ENCODE measurements at places on chromosomes 7 and 10. TPM values are rescaled to one million over a fixed set of nuclear protein-coding genes. Genes with fewer than 3 reads are reported as not detected.

- DNase-seq, result no peak
These were observed 13.4 kb upstream of the FIS1 start for GRCh38 chr7:101258243-101258731.

GRCh38 chr7:23468526-23469149 lies 1.7 kb downstream of the IGF2BP3 start:
- DNase-seq, result peak; percentile 37

GRCh38 chr10:116001976-116002375 lies 271.0 kb downstream of the GFRA1 start:
- no peak for DNase-seq

GRCh38 chr7:138527746-138528223 lies 67.7 kb downstream of the TRIM24 start:
- no peak for DNase-seq

DNA sequence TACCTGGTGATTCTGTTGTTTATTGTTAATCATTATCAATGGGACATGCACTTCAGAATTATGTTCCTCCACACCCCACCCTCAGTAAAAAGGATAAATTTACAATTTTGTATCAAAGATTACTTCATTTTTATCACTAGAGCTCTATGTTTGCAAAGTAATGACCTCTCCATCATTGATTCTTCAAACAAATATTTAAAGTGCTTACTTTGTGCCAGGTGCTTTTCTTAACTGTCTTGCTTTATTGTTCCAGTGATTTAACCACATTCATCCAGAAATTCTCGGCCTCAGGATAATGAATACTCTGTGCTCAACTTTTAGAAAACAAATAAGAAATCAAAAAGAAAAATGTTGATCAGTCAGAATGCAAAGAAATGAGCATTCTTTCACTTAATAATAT lies 144.9 kb upstream of the FOXP2 start:
- no peak for DNase-seq

DNA sequence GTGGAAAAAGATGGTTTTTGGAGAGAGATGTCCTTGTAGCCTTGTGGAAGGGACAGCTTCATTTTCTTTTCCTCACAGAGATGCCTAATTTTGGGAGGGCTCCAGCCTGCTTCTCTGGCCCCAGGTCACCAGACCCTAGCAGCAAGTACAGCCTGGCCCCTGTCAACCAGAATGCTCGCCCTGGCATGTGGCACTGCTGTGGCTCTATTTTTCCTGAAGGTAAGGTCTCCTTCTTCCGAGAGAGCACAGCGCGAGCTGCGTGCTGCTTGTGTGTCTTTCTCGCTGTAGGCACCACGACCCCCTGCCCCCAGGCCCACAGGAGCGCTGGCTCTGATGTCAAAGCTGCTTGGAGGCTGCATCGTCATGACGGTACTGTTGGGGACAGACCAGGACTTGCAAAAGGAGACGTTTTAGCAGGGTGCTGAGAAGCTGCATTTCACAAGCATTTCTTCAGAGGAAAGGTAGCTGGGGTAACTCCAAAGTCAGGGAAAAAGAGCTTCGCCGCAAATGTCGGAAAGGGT lies 58.7 kb downstream of the CLEC2L start:
- DNase-seq, result no peak

GRCh38 chr7:91066627-91067026 lies 197.6 kb upstream of the FZD1 start:
- no peak for DNase-seq

- no peak for DNase-seq
These were observed 180.8 kb downstream of the USP6NL start for GRCh38 chr10:11430421-11431215.

DNA sequence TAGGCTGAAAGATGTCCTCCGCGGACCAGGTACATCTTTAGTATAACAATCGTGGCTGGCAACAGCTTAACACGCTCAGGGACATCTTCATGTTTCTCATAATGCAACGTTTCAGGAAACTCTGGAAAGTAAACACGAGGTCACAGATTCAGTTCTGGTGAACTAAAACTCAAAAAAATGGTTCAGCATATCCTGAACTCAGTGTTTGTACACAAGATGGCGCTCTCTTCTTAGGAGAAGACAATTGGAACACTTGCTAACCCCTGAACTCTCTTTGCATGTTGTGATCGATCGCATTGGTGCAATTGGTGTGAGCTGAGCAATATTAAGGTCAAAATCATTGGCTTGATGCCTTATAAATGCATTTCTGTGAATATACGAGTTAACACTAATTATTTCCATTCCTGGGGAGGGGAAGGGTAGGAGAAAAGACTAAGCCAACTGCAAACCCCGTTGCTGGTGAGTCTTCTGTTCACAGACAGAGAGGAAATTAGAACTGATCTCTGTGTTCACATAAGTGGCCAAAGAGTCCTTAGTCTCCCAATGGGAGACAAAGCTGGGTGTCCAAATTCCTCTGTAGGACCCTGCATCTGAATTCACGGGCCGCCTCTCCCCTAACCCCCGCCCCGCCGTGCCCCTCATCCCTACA lies 52.6 kb upstream of the FAM180A start:
- DNase-seq, result peak; percentile 50

DNA sequence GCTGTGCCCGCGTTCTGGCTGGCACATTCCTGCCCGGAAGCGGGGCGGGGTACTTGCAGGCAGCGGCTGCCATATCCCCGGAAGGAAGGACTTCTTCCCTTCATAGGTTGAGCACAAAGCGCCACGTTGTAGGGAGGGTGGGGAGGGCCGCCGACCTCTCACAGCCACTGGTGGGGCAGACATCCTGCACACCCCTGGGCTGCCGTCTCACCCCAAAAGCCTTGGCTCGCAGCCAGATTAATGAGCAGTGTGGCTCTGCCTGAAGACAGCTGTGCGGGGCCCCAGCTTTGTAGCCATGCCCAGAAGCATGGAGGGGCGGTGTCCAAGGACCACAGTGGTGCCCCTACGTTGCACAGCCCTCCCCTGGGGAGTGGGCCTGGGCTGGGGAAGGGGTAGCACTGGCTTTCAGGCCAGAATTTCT lies 54.3 kb upstream of the DPYSL4 start:
- no peak for DNase-seq

DNA sequence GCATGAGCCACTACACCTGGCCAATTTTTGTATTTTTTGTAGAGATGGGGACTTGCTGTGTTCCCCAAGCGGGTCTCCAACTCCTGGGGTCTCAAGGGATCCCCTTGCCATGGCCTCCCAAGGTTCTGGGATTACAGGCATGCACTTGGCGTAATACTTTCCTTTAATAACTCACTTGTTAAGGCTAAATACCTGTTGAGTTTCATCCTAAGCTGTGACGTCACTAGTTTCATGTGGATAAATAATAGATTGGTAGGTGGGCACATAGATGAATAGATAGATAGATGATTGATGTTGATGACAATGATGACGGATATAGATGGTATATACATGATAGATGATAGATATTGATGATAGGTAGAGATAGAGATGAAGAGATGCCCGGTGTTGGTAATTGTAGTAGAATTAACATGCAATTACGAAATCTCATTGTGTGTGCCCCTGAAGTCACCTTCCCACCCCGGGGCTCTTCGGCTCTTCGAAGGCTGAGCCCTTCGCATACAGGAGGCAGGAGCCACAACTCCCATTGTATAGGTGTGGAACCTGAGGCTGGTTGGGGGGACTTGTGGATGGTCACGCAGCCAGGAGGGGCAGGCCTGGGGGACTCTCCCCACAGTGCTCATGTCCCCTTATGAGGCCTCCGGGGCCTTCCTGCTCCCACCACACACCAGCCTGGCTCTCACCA lies 2.6 kb downstream of the GRIFIN start:
- DNase-seq, result no peak

DNA sequence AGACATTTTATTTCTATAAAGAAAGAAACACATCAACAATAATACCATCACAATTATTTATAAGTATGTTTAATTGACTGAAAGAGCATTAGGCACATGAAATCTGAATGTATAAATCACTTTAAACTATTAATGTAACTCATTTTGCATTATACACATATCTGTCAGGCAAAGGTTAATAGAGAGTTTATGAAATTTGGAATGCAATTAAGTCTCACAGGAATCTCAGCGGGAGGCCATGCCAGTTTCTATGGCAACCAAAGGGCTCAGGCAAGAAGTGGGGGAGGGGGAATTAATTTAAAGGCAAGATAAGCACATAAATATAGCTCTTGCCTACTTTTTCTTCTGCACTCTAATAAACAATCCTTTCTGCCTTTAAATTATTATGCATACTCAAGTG lies 152.6 kb downstream of the SLC16A9 start:
- no peak for DNase-seq

DNA sequence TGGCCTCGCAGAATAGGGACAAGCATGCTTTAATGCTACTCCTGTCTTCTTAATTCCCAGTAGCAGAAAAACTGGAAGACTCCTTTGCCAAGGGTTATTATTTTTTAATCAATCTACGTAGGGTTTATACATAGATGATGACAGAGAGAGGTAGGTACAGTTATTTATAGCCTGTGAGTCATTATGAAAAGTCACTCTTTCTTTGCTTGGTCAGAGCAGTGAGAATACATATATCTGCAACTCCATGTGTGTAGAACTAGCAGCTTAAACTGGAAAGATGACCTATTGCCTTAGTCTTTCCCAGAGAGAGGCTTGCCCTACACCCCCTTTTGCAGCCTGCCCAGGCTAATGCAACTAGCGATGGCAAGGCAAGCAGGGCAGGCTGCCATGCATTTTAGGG lies 1050.6 kb downstream of the NRG3 start:
- no peak for DNase-seq

DNA sequence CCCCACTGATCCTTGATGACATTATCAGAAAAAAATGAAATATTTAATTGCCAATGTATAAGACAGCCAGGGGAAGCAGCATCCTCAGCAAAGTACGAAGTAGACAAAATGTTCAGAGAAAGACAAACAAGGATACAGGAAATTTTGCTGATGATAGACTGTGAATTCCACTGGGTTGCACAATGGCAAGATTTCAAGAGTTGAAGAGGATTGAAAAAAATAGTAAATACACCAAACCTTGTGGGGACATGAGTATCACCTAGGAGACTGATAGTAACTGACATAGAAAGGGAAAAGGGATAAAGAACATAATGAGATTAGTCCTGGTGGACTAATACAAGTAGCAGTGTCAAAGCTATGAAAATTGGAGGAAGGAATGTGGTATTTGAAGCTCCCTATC lies 16.5 kb downstream of the CNOT4 start:
- no peak for DNase-seq

- no peak for DNase-seq
These were observed 48.7 kb upstream of the PTPRZ1 start for GRCh38 chr7:121824276-121824675.

DNA sequence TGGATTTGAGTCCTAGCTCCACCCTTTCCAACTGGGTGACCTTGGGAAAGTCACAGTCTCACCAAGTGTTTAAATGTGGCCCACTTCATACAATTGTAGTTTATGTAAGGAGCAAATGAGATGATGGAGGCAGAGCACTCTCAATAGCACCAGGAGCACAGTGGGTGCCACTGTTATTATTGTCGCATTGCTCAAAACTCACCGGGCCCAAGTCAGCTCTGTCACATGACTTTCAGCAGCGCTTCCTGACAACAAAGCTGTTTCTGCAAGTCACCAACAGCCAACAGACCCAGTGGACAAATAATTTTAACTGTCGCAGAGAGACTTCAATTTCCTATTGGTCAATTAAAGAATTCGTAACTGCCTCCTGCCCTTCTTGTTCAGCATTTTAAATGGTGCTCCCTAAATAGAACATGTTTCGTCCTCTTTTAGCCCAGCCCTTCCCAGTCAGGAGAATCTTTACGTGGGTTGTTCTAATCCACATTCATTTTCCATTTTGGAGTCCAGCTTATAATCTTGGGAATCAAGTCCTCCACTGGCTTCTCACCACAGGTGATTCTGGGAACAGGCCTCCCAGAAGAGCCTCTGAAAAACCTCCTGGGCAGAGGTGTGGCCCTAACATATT lies 415.6 kb upstream of the NPVF start:
- no peak for DNase-seq

GRCh38 chr10:124739986-124740368 lies 4.2 kb downstream of the FAM53B start:
- DNase-seq, result no peak

GRCh38 chr7:106257752-106258151 lies 27.0 kb downstream of the NAMPT start:
- DNase-seq, result no peak

GRCh38 chr7:7720750-7721621 lies 2.6 kb upstream of the RPA3 start:
- no peak for DNase-seq

GRCh38 chr7:130867039-130867438 lies 133.0 kb upstream of the KLF14 start:
- DNase-seq, result no peak

GRCh38 chr7:126723966-126724544 lies 528.7 kb downstream of the GRM8 start:
- no peak for DNase-seq

DNA sequence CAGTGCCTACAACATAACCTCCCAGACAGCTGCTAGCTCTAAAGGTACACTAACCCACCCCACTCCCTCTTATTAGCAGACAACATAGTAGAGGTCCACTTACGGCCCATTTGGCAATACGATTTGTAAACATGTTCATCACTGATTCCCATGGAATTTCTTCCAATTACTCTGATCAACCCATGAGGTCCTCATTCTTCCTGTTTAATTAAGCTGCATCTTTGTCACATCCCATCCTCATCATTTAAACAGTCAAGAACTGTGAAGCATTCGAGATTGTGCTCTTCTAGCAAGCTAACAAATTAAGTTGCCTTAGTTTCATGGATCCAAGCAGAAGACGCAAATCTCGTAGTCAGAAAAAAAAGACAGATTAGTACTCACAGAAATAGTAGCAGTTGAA lies 622.2 kb upstream of the VSTM2A start:
- no peak for DNase-seq

- no peak for DNase-seq
These were observed 310.0 kb downstream of the PPP1R3A start for GRCh38 chr7:113608782-113609181.

GRCh38 chr7:86980223-86980622 lies 79.2 kb downstream of the ELAPOR2 start:
- DNase-seq, result no peak

DNA sequence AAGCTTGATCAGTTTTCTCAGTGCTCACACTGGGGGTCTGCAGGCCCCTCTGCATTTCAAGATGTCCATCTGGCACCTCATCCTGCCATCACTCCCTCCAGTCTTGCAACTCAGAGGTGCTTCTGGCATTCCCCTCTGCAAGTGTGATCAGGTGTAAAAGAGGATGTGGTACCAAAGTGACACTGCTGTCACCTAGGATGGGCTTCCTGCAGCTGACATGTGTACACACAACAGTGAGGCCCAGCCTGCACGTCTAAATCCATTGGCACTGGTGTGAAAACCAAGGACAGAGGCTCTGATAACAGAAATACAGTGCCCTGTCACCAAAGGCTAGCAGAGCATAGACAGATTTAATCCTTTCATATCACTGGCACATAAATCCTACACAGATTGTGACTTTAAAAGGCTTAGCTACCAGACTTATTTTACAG lies 162.5 kb upstream of the CELF2 start:
- no peak for DNase-seq

The WDR86 gene
- total RNA-seq, result 57.0 TPM

The SORBS1 gene
- total RNA-seq, result 103 TPM

The FAM24B gene
- total RNA-seq, result 2.7 TPM

The TCAF2 gene
- 0.38 TPM for total RNA-seq

The NPFFR1 gene
- not detected for total RNA-seq

The SPDYE16 gene
- total RNA-seq, result not detected

The NUTM2D gene
- 16.1 TPM for total RNA-seq

The COL28A1 gene
- not detected for total RNA-seq

The GBX1 gene
- 13.8 TPM for total RNA-seq

The KCP gene
- total RNA-seq, result 4.3 TPM

The LRMDA gene
- total RNA-seq, result 19.4 TPM

The ASB15 gene
- total RNA-seq, result not detected

The IDI1 gene
- 52.7 TPM for total RNA-seq

The PON1 gene
- 1.5 TPM for total RNA-seq

The GPRIN2 gene
- 0.31 TPM for total RNA-seq

The GOLGA7B gene
- total RNA-seq, result 2.5 TPM

The C7orf57 gene
- not detected for total RNA-seq

Measured in endothelial cell (in vitro differentiated cells).